ENCODE measurements at places on chromosomes 5 and 9.

DNA sequence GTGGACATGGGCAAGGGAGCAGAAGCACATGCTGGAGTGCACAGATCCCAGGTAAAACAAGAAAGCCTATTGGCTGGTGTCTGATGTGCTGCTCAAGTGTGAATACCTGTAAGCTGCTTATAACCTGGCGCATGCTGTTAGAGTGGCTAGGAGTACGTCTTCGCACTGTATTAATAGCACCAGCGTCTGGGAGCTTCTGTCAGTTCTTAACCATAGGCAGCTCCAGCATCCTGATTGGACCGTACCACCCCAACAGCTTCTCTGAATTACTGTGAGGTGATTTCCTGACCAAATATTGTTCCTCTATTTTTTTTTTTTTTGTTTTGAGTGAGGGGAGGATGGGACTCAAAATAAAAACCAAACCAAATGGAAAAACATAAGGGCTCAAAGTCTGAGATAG is 987.6 kb downstream of the PTPRD start:
- no peak for DNase-seq

DNA sequence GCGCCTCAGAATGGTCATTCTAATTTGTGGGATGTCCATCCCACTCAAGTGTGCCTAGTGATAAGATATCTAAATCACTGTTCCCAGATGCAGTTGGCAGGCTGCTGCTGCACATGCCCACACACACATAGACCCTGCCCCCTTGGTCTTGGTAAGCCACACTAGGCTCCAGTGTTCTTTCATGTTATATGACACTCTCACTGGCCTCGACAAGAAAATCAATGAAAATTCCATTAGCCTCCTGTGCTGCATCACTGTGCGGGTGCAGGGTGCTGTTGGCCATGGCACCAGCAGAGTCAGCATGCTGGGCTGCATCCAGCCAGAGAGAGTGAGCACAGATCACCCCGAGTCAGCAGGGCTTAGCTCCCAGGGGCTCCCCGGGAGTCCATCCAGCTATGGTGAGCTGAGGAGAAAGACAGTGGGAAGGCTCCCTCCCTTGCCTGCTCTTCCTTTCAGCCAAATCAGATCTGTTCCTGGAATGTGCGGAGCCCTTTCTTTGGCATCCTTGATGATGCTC is 59.9 kb downstream of the ABLIM3 start:
- DNase-seq: no peak

- DNase-seq: no peak
Measured at GRCh38 chr9:88399966-88400365, 11.7 kb downstream of the SPIN1 start.

DNA sequence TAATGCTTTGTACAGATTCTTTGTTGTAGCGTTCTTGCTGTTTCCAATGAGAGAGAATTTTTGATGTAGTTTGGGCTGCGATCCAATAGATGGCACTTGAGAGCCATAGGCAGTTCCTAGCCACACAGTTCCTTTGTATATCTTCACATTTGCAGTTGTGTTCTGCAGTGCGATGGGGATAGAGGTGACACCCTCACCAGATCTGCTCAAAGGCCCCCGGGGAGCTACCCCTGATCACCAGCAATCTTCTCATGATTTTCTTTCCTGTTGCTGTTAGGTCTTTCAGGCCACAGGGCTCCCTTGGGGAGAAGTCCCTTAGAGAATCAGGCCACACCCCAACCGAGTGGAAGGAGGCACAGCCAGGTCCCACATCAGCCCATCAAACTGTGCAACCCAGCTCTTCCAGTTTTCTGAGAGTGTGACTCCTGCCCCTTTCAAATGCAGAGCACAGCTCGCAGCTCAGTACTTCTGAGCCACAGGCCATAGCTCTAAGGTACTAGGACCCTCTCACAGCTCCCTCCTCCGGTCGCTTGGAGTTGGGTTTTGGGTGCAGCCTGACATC is 353.7 kb downstream of the SLCO4C1 start:
- DNase-seq: peak; percentile 59

DNA sequence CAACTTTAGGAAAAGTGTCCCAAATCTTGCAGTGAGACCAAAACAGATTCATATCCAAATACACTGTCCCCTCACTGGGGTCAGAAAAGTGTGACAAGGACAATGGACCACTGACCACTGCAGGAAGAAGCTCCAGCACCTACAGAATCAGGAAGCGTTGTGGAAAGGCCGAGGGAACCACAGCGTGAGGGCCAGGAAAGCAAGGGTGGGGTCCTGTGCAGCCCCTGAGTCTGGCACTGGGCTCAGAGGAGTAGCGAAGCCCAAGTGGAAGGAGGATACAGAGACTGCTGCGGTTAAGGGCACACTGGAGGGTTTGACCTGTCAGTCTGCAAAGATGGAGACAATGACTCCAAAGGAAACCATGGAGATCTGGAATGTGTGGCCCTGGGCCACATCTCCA is 36.9 kb downstream of the C5orf15 start:
- DNase-seq: no peak

GRCh38 chr5:1820926-1821325 is 19.7 kb downstream of the NDUFS6 start:
- DNase-seq: no peak
